Dermis blood vessel endothelial cell (primary cell): ENCODE measurements at places on chromosomes 7 and 10. TPM values are rescaled to one million over a fixed set of nuclear protein-coding genes. Genes with fewer than 3 reads are reported as not detected.

DNA sequence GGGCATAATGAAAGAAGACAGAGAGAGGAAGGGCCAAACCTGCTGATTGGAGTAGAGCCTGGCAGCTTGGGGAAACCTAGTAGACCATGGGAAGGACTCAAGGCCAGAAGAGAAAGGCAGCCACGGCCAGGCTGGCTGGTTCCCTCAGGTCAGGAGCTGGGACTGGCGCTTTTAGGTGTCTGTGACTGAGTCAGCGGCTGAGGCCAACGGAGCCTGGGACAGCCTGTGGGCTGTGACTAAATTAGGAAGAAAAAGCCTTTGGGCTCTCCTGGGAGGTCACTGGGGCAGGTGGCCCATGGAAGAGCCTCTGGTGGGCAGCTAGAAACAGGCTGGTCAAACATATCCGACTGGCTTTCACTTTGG lies 108.9 kb upstream of the PDCD4 start:
- no peak for DNase-seq

Gene MYL10
- not detected in 2 replicates for total RNA-seq

GRCh38 chr10:31353574-31353973 lies 34.6 kb downstream of the ZEB1 start:
- DNase-seq: peak; percentile 69

GRCh38 chr10:109926061-109926745 lies 2.9 kb upstream of the XPNPEP1 start:
- no peak for DNase-seq

GRCh38 chr7:154680894-154681659 lies 321.8 kb downstream of the PAXIP1 start:
- no peak for DNase-seq

DNA sequence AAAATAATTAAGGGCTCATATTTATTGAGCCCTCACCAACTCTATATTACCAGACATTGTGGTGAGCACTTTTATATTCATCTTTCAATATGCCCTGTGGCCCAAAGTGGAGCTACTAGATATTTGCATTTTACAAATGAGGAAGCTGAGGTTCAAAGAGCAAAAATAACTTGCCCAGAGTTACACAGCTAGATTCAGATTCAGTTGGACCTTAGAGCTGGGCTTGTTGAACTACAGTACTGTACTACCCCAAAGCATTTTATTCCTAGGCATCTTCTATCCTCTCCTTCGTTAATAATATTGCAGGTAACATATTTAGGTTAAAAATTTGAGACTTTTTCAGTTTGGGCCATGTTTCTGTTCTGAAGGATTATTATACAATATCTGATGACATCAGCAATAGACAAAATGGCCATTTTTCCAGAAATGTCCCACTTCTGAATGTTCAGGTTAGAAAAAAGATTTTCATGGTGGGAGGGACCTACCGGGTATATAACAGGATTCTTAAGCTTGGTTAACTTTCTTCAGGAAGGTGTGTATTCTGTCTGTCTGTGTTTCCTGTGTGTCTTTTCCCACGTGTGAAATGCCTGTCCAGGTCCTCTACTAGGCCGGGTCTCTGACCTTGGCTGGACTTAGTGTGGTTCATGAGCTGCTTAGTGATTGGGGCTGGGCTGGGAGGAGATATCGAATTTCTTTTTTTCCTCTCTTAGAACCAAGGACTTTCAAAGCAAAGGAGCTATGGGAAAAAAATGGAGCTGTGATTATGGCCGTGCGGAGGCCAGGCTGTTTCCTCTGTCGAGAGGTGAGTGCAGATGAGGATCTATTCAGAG lies 13.6 kb downstream of the PRXL2A start:
- DNase-seq: no peak

GRCh38 chr10:352476-353235 lies 217.4 kb downstream of the ZMYND11 start:
- DNase-seq: no peak

Gene CFAP46
- total RNA-seq: 0.19 and 0.85 TPM in 2 replicates

DNA sequence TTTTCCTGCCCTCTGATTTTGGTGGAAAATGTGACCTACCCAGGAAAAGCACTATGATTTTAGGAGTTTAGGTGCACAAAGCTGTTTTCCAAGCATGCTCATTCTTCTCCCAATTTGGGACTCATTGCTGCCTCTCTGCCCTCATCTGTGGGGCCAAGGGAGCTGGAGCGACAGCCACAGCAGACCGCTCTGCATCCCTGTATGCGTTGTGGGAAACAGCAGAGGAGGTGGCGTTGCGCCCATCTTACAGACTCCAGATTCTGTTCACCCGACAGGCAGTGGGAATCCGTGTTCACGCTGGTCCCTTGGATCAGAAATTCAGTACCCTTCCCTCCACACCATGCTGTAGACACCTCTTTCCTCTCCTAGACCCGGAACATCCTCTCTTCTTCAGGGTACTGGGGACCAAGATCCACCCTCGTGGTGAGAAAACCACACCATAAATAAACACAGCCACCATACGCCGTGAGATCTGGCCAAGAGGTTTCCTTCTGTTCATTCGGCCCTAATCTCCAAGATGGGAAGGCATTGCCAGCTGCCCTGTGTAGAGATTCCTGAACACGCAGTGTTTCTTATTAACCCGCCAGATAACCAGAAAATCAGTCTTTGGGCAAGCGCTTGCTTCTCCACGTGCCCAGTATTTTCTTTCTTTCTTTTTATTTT lies 87.9 kb downstream of the CUX1 start:
- no peak for DNase-seq

Gene LIPM
- total RNA-seq: not detected in 2 replicates

GRCh38 chr7:13850185-13850752 lies 139.2 kb downstream of the ETV1 start:
- DNase-seq: peak; percentile 86

Gene BRAF
- 23.8 and 25.0 TPM in 2 replicates for total RNA-seq

DNA sequence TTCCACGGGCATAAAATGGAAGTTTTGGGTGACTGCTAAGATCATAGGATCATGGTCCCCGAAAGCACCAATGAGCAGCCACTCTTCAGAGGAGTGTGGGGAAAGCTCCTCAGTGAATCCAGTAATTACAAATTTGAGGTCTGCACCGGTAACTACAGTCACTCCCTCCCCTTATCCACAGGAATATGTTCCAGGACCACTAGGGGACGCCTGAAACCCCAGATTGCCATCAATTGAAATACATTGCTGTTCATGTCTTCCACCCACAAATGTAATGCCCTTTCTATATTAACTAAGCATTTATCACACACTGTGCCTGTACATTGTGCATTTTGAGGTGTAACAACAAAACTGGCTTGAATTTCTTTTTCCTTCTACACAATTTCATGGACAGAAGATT lies 447.9 kb upstream of the PFKP start:
- no peak for DNase-seq

Gene CYP26A1
- 2.2 and 2.7 TPM in 2 replicates for total RNA-seq

GRCh38 chr10:107741971-107742370 lies 577.5 kb upstream of the SORCS1 start:
- peak; percentile 20 for DNase-seq

Gene CAMK2B
- total RNA-seq: 0.09 and 0.17 TPM in 2 replicates

DNA sequence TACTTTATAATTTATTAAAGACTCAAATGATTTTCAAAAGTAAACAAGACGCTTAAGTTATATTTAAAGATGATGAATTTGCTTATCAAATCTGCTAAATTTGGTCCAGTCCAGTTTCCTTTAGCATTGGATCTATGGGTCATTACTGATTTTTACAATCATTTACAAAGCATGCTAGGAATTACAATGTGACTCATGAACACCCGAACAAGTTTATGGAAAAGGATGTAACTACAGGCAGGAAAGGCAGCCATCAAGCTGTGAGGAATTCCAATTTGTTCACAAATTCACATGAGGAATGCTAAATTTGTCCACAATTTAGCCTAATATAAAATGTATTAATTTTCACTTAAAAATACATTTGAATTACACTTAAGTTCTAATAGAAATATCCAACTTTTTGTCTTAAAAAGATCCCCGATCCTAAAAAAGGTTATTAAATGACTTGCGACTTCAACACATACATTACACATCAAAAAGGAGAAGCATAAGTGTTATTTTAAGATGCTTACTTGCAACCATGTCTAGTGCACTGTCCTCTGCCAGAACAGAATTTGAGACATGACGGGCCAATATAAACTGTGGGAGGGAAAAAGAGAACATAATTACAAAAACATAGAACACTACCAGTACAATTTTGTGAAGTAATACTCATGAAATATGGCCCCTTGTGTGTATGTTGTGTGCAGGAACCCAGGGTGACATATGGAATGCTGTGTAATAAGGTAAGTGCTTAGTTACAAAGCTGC lies 194.2 kb upstream of the SLC26A5 start:
- peak; percentile 61 for DNase-seq

Gene AVPI1
- total RNA-seq: 4.4 and 5.6 TPM in 2 replicates

DNA sequence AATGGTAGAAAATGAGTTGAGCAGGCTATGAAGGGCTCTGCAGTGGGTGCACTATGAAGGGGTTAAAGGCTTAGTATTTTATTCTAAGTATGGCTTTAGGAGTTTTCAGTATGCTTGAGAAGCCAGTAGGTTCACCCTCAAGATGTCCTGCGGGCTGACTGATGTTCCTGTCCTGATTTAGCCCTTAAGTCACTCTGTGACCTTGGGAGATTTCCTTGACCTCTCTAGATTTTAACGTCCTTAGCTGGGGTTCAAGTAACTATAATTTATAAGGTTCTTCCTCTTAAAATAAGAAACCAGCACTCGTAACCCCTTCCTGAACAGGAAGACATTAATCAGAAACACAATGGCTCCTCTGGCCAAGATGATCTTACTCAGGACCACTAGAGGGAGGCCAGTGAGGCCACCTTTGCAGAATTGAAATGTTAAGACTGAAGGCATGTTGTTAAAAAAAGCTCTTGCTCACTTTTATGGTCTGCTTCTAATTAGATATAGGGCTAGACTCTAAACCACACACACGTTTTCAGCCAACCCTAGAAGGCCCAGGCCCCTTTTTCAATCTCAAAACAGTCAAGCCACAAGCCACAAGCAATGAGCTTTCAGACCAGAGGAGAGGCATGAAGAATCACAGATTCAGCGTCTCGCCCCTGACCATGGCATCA lies 41.9 kb downstream of the CDK1 start:
- peak; percentile 82 for DNase-seq

DNA sequence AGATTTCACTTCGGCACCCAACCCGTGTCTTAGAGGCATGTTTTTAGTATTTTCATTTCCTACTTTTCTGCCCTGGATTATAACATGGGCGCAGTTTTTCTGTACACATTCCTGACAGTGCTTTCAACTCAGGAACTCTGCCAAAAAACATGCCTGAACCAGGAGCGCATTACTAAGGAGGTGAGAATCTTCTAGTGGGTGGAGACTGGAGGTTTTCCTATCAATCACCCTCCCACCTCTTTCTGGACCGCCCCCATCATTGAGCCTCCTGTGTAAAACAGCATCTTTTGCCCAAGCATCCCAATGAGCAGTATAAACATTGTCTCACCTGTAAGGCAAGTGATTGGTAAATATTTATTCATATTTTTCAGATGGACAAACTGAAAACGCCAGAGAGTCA lies 53.2 kb downstream of the STK17A start:
- no peak for DNase-seq

Gene CNPY4
- total RNA-seq: 31.2 and 39.5 TPM in 2 replicates

DNA sequence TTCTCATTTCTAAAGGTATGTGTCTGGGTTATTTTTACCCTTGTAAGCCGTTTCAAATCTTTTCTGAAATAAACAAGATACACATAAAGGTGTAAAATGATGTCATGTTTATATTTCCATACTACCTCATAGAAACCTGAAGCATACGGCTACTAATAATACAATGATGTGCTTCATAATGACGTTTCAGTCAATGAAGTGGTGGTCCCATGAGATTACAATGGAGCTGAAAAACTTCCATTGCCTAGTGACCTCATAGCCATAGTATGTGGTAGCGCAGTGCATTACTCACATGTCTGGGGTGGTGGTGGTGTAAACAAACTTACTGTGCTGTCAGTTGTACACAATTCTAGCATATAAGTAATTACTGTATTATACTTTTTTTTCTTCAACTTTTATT lies 24.9 kb downstream of the EPDR1 start:
- no peak for DNase-seq

DNA sequence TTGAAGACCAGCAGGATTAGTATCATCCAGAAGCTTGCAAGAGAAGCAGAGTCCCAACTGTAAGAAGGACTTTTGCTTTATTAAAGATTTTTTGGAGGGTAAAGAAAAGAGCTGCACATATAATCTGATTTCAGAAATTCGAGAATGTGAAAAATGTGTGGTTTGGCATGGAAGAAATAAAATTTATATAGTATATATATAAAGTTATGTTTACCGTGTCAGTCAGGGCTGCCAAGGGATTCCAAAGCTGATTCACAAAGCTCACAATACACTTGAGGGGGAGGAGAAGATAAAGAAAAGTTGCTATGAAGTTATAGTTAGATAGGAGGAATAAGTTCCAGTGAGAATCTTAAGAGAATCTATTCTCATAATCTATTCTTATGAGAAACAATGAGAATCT lies 231.8 kb upstream of the CACNA2D1 start:
- no peak for DNase-seq

DNA sequence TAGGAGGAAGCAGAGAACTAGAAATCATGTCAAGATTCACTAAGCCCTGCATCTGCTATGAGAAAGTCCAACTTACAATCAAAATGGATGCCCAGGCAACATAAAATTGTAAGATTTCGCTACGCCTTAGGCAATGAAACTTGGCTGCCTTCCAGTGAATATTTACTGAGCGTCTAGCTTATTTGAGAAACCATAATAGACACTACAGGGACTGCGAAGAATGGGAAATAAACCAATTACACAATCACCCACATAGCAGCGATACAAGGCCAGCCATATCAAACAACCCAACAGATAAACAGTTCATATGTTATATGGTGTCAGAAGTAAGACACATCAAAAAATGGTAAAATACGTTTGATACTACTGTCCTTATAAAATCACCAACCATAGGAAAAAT lies 545.0 kb upstream of the C7orf33 start:
- DNase-seq: no peak

Gene PNLIPRP3
- total RNA-seq: under 0.01 TPM in 1 of 2 replicates, not detected in the other

GRCh38 chr10:86389441-86390193 lies 23.0 kb upstream of the GRID1 start:
- peak; percentile 36 for DNase-seq

DNA sequence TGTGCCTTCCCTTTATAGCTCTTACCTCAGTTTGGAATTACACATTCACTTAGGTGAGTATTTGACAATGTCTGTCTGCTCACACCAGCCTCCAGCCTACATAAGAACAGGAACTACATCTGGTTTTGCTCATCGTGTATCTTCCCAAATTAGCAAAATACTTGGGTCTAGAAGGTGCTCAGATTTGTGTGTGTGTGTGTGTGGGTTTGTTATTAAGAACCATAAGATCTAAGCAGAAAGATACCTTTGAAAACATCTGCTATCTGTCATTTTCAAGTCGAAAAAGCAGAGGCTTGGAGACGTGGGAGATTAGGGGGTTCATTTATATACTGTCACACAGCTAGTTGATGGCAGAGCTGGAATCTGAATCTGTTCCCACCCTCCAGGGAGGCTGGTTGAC lies 14.8 kb upstream of the LAMB4 start:
- DNase-seq: no peak

- peak; percentile 90 for DNase-seq
Observed at GRCh38 chr7:32536585-32536984, 41.3 kb downstream of the AVL9 start.
